ENCODE measurements at places on chromosomes 5 and 9. TPM values are rescaled to one million over a fixed set of nuclear protein-coding genes. Genes with fewer than 3 reads are reported as not detected.

GRCh38 chr5:132177691-132178149, 49.9 kb downstream of the P4HA2 start:
- no peak for DNase-seq

GRCh38 chr9:117293206-117294114, 121.4 kb downstream of the ASTN2 start:
- no peak for DNase-seq

The GRM6 gene
- total RNA-seq: not detected

GRCh38 chr5:180591311-180591887, at the start of gene SCGB3A1:
SCGB3A1 (minus strand) TSS chr5:180591499; CDS start chr5:180591462, 37 bp downstream.
- DNase-seq: peak; percentile 63

GRCh38 chr5:41968153-41968723, 43.2 kb downstream of the FBXO4 start:
- no peak for DNase-seq

DNA sequence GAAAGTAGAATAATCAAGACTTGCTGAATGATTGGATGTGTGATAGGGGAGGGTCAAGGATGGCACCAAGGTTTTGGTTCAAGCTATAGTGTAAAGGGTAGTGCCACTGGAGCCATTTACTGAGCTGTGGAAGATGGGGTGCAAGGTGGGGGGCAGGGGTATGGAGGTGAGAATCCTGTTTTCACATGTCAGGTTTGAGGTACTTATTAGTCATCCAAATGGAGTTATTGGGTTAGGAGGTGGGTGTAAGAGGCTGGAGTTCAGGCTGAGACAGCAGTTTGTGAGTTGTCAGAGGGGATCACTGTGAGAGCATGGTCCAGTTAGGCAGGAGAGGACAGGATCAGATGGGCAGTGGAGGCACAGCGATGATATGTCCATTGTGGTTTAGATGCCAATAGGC, 8.9 kb downstream of the PCBD2 start:
- DNase-seq: no peak

GRCh38 chr9:125227761-125228160, 13.4 kb downstream of the HSPA5 start:
- DNase-seq: no peak

The TYRP1 gene
- 0.14 TPM for total RNA-seq

Measured in pancreas (tissue), 10 donors.